Activated naive CD8-positive, alpha-beta T cell treated with anti-CD3 and anti-CD28 coated beads for 36 hours (primary cell): ENCODE measurements at places on chromosomes 1 and 21.
A peak's percentile ranks its signal among the peaks of the same experiment; 100 is the strongest.

DNA sequence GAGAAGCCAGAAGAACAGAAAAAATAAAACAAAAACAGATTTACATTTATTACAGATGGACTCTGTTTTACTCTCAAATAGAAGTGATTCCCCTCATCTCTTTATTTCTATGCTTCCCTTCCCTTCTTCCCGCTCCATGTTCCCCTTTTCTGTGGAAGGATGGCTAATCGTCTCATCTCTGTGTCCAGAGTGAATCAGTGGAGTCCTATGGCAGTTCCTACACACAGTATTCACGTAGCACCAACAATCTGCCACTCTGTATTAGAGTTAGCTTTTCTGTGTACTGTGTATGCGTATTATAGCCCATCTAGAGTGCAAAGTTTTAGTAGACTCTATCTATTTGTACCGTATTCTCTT is 6.8 kb upstream of the ERO1B start:
- DNase-seq: no peak
- H3K36me3 ChIP-seq: no peaks in the 10 kb centered on the region
- no peak overlapping the region for H3K4me3 ChIP-seq
- no peak overlapping the region for H3K27ac ChIP-seq

- H3K4me3 ChIP-seq: peak overlapping the region; percentile 51
- no peaks in the 10 kb centered on the region for H3K27me3 ChIP-seq
- H3K4me1 ChIP-seq: peaks cover 39% of the 10 kb centered on the region
- H3K27ac ChIP-seq: peak overlapping the region; percentile 92
These were observed 24.8 kb downstream of the TNFRSF8 start for GRCh38 chr1:12087797-12088314.

DNA sequence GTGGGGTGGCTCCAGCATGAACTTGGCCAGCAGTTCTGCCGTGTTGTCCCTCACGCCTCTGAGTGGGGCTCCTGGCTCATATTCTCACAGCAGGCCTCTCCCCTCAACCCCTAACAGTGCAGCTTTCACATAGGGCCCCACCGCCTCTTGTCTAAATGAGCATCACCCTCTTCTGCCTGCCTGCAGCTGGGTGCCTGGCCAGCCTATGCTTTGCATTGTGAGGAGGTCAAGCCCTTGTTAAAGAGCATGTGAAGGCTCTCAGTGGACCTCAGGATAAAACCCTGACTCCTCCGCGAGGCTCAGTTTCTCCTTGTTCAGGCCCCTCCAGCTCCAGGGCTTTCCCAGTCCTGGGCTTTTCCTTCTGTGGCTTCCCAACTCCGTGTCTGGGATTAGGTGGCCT is 34.8 kb downstream of the CRYAA start:
- H3K4me3 ChIP-seq: no peak overlapping the region
- no peaks in the 10 kb centered on the region for H3K4me1 ChIP-seq
- H3K27ac ChIP-seq: no peak overlapping the region
- DNase-seq: no peak
- peaks cover 2% of the 10 kb centered on the region for H3K36me3 ChIP-seq

DNA sequence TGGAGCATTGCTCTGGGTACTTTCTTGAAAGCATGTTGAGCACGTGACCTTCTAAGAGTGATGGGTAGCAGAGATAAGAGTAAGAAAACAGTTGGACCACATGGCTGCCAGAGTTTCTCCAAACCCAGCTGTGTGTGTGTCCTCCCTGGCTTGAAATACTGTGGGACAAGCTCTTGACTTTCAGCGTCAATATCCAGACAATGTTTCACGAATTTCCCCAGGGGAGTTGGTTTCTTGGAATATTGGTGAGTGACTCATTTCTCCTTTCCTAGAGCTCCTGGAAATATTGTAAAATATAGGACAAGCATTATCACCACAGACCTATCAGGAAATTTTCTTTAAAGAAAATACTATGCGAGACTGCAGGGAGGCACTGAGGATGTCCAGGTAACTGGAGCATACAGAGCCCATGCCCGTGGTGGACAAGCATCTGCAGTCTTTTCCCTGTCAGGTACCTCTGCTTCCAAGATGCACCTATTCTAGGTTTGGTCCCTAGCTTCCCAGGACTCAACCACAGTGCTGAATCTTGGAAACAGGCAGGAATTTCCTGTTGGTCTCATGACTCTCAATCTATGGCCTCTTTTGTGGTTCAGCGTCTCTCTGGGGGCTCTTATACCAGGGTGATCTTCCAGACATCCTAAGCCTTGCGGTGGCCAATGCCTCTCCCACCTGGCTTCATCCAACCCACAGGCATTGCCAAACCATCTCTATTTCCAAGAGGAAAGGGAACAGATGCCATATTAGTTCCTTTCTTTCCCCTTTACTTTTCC is 67.4 kb downstream of the KCNJ6 start:
- H3K4me3 ChIP-seq: no peak overlapping the region
- H3K27me3 ChIP-seq: peaks cover 9% of the 10 kb centered on the region
- no peaks in the 10 kb centered on the region for H3K36me3 ChIP-seq
- H3K27ac ChIP-seq: no peak overlapping the region
- no peak for DNase-seq
- H3K4me1 ChIP-seq: no peaks in the 10 kb centered on the region

DNA sequence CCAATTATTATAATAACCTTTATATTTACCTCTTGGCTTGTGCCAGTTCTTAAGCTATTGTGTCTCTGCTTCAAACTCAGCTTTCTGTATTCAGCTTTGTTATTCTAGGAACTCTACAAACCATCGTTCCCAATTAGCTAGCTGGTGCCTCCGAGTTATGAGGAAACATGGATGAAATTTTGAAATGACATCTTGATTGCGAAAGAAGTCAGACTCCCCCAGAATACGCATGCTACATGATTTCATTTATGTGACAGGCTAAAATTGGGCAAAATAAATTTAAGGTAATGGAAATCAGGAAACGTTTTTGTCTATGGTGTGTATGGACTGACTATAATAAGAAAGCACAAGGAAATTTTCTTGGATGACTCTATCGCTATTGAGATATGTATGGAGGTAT is 256.8 kb upstream of the NCAM2 start:
- no peak for DNase-seq
- H3K4me1 ChIP-seq: no peaks in the 10 kb centered on the region
- H3K27me3 ChIP-seq: no peaks in the 10 kb centered on the region
- no peaks in the 10 kb centered on the region for H3K36me3 ChIP-seq

DNA sequence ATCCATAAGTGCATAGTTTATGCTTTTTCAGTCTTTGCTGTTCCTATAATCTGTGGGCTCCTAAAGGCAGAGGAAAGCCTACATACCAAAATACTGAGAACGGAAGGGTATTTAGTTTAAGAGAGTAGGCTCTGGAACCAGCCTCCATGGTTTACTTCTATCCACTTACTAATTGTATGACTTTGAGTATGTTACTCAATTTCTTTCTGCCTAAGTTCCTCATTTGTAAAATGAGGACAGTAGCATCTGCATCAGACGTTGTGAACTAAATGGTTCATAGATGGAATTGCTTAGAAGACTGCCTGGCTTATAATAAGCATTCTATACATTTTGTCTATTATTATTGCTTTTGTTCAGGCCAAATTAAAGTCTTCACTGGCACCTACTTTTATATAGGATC is 111.0 kb downstream of the NTNG1 start:
- no peak overlapping the region for H3K27ac ChIP-seq
- H3K4me1 ChIP-seq: peaks cover 5% of the 10 kb centered on the region
- no peaks in the 10 kb centered on the region for H3K27me3 ChIP-seq
- H3K4me3 ChIP-seq: no peak overlapping the region
- DNase-seq: no peak
- H3K36me3 ChIP-seq: no peaks in the 10 kb centered on the region

DNA sequence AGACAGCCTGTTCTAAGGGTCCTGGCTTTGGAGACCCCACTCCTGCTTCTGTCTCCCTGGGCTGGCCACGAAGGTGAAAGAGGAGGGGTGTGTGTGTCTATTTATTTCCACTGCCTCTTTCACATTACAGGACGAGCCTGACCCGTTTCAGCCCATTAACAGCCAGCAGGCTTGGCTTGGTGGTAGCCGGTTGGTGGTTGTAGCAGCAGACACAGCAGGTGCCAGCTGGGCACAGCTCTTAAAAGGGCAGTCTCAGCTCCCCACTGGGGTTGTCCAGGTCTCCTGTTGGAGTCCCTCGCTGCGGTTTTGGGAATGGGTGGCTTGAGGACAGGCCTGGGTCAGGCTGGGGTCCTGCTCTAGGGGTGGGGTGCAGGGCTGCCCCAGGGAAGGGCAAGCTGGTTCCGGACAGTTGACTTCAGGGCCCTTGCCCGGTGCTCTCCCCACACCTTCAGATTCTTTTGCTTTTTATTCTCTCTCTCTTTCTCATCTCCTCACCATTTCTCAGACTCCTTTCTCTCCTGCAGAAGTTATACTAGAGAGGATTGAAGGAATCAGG is 84.6 kb downstream of the ACTL8 start:
- peaks cover 23% of the 10 kb centered on the region for H3K27me3 ChIP-seq
- no peaks in the 10 kb centered on the region for H3K4me1 ChIP-seq
- H3K27ac ChIP-seq: no peak overlapping the region
- no peaks in the 10 kb centered on the region for H3K36me3 ChIP-seq
